ENCODE measurements at places on chromosomes 2 and 18. TPM values are rescaled to one million over a fixed set of nuclear protein-coding genes. Genes with fewer than 3 reads are reported as not detected.

Gene ORC2
- total RNA-seq = 53.3 TPM

Gene VWA3B
- total RNA-seq = 0.98 TPM

Gene RPS27A
- 1,351 TPM for total RNA-seq

Gene EFEMP1
- 296 TPM for total RNA-seq

Gene DAW1
- 0.29 TPM for total RNA-seq

Gene NMUR1
- total RNA-seq = not detected

Gene CDCA7
- total RNA-seq = 31.0 TPM

Gene IL1A
- total RNA-seq = 0.41 TPM

Gene FHL2
- 80.2 TPM for total RNA-seq

Gene ACVR1C
- total RNA-seq = 0.59 TPM

Gene IL18R1
- 4.8 TPM for total RNA-seq

Gene MERTK
- 10.6 TPM for total RNA-seq

Gene STARD6
- not detected for total RNA-seq

All from uterus (tissue), 4 donors.